Activated T-helper 1 cell treated with anti-CD3 and anti-CD28 coated beads, Interleukin-2, amount 50 U/mL, for 16 hours (primary cell): ENCODE measurements at places on chromosomes 3 and 15.

- DNase-seq, result no peak
Measured at GRCh38 chr15:34737477-34737876, 17.3 kb downstream of the GJD2 start.

DNA sequence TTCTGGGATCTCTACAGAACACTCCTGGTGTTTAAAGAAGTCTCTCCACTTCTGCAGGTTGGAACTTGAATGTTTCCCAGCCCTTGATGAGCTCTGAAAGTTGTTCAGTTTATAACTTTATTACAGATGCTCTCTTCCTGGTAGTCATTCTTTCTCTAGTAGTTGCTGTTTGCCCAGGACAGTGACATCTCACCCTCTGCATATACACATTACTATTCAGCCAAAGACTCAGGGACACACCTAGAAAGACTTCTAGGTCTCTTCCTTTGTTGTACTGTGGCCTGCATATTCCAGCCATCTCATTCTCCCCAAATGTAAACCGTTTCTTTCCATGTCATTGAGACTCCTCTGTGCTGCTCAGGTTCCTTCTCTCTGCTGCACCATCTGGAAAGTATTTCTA, 76.7 kb downstream of the MITF start:
- DNase-seq, result no peak

- no peak for DNase-seq
Measured at GRCh38 chr15:59819092-59819491, 130.0 kb upstream of the BNIP2 start.

DNA sequence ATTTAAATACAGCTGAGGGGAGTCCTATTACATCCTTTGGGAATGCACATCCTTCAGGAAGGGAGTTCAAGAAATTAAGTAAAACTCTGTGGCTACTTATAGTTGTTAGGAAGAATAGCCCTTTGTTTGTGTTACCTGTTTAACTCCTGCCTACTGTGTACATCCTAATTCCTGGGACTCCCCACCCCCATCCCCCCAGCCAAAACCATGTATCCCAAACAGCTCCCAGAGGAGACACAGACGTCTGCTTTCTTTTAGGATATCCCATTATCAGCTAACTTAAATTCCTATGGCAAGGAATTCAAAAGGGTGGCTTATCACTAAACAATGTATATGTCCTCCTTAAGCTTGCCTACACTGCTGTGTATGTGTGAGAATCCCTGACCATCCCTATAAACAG, 581.7 kb downstream of the DIPK2A start:
- no peak for DNase-seq

GRCh38 chr15:93360318-93360717, 271.3 kb upstream of the RGMA start:
- DNase-seq, result no peak

DNA sequence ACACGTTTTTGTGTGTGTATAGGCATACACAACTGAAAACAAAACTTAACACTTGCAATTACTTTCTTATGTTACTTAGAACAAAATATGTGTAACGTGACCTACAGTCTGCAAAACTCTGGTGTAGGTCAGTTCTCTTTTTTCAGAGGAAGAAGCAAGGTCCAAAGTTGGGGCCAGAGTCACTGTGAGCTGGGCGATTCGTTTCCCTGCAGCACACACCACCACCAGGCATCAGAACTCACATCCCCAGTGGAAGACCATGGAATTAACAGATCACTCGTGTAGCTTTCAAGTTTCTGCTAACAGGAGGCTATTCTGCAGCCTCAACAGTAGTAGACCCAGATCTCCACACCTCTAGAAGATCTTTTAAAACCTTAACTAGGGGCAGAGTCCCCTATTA, 25.8 kb downstream of the ANP32A start:
- DNase-seq, result no peak

DNA sequence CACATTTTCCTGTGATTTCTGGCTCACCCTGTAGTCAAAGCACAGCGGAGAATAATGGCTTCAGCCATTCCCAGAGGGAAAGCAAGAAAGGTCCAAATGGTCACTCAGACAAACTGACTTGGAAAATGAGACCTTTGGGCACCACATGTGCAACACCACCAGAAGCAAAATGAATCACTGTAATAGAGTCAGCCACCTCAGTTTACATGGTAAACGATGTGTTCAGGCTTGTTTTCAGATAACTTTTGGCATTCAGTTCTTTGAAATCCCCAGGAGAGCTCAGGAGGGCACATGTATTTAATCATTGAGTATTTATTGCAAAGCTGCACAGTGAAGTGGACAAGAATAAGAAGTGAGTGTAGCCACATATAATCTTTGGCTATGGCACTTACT, 38.4 kb upstream of the ALCAM start:
- no peak for DNase-seq

DNA sequence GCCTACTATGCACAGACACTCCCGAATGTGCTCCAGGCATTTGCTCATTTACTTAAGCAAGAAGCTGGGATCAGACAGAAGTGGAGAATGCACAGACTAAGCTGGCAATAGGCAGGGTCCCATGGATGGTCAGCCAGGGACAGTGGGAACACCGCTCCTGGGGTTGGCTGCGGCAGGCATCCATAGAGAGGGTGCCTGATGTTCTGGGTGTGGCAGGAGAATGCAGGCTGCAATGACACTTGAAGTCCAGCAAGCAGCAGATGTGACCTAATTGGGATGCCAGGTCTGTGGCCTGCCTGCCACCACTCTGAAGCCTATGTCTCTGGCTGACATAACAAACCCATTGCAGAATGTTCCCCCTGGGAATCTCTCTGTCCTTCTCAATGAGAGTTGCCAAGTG, 40.2 kb upstream of the SLC6A11 start:
- DNase-seq, result no peak

DNA sequence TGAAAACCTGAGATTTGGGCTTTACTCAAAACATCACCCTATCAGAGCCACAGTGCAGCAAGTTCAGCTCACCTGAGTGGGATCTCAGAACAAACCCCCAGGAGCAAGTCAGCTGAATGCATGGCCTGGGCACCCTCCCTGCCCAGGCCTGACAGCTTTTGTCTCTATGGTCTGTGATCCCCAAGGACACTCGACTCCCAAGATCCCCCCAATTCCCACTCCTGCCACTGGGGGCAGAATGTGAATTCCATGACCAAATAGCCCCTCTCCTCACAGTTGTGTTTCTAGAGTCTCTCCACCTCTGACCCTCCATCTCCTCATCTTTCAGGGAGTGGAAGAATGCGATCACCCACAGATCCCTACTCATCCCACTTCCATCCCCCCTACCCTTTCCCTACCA, 58.9 kb downstream of the ZNF445 start:
- no peak for DNase-seq

GRCh38 chr3:147813256-147813655, 404.1 kb downstream of the ZIC1 start:
- DNase-seq, result no peak

DNA sequence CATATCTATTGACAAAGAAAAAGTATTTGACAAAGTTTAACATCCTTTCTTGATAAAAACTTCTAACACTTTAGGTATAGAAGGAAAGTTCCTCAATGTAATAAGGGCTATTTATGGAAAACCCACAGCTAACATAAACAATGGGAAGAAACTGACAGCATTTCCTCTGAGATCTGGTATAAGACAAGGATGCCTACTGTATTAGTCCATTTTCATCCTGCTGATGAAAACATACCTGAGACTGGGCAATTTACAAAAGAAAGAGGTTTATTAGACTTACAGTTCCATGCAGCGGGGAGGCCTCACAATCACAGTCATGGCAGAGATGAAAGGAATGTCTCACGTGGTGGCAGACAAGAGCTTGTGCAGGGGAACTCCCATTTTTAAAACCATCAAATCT, 17.8 kb upstream of the CLDN1 start:
- no peak for DNase-seq

- no peak for DNase-seq
Measured at GRCh38 chr3:14403619-14404155, 1.3 kb downstream of the SLC6A6 start.

- DNase-seq, result no peak
Measured at GRCh38 chr3:191366675-191367074, 36.3 kb upstream of the UTS2B start.

GRCh38 chr3:34725774-34726173, 913.6 kb upstream of the ARPP21 start:
- DNase-seq, result no peak

DNA sequence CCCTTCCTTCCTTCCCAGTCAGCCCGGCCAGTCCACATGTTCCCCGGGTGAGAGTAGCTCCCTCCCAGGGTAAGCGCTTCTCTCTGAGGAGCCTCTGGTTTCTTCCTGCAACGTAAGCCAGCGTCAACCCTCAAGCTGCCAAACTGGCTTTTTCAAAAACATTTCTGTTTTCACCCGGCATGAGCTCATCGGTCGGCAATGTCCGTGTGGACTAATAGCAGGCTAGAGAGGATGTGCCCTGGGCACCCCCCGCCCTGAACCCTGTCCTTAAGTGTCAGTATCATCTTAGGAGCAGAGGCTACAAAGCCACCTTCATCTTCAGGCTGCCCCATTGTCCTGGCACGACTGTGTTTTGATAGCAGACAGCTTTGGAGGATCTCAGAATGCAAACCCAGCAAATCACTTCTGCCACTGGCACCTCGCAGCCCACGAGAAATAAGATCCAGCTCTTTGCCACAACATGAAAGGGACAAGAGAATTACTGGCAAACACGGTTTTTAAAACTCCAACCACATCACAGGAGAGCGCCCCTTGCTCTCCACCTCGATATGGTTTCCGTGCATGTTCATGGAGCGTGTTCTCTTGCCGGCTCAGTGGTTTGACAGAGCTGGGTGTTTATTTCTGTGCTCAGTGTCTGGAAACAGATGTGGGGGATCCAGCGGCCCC, 9.9 kb downstream of the ALDH1A3 start:
- no peak for DNase-seq

DNA sequence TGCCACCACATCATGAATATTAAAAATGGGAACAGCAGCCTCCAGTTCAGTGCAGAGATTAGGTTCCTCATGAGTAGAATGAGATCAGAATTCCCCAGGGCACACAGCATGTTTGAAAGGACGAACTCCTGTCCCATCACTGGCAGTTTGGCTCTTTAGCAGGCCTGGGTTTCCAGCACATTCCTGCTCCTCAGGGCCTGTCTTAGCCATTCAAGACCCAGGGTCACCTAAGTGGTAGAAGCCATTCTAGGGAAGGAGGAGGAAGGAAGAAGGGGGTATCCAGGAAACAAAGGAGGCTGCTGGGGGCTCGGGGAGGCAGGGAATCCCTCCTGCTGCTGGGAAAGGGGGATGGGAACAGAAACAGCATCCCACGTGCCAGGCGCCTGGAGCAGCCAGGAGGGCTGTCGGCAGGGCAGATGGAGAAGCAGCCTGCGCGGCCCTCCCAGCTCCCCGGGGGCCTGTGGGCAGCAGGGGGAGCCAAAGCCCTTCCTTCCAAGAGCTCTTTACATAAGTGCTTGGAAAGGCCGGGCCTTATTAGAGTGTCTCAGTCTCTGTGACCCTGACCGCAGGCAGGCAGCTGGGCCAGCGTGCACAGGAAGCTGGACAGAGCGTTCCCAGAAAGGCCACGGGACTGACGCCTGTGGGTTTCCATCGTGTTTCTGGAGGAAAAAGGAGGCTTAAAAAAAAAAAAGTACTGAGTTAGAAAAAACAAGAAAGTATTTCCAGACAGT, 24.7 kb downstream of the LOXL1 start:
- peak; percentile 49 for DNase-seq

DNA sequence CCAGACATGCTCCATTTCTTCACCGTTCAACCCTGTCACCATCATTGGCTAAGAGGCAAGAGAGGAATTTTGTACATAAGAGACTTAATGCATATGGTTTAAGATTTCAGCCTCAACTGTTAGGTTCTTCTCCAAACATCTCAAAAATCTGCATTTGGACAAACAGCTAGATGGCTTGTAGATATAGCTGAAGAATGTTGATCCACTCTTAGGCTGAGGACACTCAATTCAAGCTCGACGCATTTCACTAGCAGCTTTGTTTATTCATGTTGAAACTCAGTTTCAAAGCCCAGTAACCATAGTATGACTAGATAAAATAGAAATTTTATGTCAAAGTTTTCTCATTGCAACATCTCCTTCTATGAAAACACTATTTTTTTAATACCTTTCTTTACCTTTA, 208.2 kb downstream of the THRB start:
- DNase-seq, result no peak

- DNase-seq, result no peak
Measured at GRCh38 chr15:88049506-88049905, 207.0 kb downstream of the NTRK3 start.

GRCh38 chr3:185824051-185825005, 514 bp downstream of the IGF2BP2 start:
- no peak for DNase-seq

GRCh38 chr15:97687654-97688053, 272.8 kb upstream of the ARRDC4 start:
- no peak for DNase-seq

DNA sequence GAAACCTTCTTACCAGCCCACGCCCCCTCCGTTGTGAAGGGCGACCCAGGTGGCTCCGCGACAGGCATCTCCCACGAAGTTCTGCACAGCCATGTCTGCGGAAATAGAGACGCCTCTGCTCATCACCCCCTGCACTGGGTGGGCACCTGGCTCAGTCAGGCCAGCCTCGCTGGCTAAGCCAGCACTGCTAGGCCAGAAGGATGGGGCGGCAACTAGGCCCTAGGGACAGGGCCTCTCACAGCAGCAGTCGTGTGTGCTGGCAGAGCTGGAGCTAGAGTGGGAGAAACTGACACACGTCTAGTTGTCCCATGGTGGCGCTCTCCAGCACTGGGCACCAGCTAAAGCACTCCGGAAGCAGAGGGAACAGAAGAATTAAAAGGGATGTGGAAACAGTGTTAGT, 12.5 kb upstream of the ZXDC start:
- DNase-seq, result no peak

DNA sequence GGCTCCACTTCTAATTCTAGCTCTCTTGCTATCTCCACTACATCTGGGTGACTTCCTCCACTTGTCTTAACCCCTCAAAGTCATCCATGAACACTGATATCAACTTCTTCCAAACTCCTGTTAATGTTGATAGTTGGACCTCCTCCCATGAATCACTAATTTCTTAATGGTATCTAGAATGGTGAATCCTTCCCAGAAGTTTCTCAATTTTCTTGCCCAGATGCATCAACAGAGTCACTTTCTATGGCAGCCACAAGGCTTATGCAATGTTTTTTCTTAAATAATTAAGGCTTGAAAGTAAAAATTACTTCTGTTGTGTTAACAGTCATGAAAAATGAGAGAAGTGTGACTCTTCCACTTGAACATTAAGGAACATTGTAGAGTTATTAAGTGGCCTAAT, 164.3 kb downstream of the PCCB start:
- no peak for DNase-seq

DNA sequence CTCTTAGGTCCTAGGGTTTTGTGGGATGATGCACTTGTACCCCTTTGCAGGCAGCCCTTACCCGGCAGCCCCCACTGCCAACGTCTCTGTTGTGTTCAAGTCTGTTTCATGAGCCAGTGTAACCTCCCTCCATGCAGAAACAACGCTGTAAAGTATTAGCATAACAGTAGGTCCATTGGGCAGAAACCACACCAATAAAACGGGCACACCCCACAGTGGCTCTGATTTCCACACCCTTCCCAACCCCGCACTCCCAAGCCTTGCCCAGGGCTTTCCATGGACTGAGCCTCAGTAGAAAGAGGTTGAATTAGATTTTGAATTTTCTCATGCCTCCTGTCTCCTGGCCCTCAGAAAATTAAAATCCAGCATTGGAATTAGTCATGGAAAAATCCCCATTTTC, 124.5 kb downstream of the CACNA1D start:
- DNase-seq, result no peak

- no peak for DNase-seq
Measured at GRCh38 chr3:18233987-18234716, 191.0 kb downstream of the SATB1 start.
